Epithelial cell of proximal tubule (primary cell): ENCODE measurements at places on chromosomes 6 and 20.

- DNase-seq = no peak
Observed at GRCh38 chr6:100078509-100078908, 84.5 kb upstream of the MCHR2 start.

DNA sequence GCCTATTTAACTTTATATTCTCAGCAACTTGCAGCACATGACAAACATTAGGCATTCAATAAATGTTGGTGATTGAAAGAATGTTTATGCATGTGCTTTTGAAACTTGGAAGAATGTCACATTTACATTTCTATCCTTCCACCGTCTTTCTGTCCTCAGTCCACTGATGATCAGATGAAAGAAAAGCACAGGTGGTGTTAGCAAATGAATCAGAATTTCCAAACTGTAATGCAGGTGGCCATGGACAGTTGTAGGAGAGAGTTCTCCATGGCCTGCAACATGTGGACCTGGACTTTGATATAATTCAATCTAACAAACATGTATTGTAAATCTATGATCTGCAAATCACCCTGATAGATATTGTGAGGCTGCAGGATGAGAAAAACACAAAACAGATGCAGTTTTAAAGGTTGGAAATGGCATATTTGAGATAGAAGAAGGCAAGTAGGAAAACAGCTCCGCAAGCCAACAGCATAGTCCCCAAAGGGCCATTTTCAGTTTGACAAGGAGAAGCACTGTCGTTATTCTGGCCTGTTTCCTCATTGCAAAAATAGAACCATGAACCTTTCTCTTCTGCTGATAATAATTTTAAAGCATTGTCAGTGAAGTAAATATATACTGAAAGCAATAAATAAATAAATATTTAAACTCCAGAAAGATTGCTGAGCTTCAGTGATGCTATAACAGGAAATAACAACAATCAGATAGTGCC is 119.4 kb downstream of the AIG1 start:
- DNase-seq = no peak

DNA sequence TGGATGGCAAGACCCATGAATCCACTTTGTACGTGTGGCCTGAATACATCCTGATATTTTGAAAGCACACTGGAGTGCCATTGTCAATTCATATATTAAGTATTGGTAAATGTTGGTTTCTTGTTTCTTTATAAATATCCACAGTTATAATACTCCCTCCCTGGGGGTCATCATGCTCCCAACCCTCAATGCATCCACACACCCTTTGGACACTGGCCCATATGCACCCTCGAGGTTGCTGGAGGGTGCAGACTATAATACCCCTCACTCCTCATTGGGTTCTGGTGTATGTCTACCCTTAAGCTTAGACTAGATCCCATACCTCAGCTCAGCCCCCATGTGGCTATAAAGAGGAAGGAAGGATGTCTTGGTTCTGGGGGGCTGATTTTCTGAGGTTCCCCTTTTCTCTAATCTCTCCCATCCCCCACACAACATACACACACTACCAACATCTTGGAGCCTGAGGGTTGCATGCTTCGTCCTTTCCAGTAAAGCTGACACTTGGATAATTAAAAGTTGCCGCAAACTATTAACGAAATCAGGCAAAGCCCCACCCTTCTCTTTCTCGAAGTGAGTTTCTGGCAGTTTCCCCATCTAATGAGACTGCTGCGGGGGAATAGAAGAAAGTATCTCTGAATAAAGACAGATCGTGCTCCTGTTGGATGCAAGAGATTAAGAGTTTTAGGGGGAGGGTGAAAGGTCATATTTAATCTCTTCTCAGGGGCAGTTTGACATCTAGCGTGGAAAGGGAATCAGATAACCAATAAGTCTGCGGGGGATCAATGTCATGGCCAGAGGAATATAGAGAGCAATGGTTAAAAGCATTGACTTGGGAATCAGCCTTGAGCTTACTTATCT is 7.4 kb downstream of the PIM1 start:
- DNase-seq = no peak

DNA sequence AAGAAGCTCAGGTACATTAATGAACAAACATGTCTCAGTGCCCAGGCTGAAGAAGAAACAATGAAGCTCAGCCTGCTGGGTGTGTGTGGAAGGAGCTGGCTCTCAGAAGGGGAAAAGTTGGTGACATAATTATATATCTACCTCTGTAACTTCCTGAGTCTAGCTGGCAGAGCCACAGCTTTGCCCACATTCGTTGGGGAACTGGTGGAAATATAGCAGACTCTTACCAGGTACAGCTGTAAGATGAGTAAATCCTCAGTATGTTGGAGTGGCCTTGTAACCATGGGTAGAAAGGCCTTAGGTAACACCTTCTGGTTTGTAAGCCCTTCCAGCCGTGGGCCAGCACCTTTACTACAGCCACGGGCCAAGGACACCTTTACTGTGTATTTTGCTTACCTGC is 29.9 kb upstream of the PNRC1 start:
- no peak for DNase-seq

DNA sequence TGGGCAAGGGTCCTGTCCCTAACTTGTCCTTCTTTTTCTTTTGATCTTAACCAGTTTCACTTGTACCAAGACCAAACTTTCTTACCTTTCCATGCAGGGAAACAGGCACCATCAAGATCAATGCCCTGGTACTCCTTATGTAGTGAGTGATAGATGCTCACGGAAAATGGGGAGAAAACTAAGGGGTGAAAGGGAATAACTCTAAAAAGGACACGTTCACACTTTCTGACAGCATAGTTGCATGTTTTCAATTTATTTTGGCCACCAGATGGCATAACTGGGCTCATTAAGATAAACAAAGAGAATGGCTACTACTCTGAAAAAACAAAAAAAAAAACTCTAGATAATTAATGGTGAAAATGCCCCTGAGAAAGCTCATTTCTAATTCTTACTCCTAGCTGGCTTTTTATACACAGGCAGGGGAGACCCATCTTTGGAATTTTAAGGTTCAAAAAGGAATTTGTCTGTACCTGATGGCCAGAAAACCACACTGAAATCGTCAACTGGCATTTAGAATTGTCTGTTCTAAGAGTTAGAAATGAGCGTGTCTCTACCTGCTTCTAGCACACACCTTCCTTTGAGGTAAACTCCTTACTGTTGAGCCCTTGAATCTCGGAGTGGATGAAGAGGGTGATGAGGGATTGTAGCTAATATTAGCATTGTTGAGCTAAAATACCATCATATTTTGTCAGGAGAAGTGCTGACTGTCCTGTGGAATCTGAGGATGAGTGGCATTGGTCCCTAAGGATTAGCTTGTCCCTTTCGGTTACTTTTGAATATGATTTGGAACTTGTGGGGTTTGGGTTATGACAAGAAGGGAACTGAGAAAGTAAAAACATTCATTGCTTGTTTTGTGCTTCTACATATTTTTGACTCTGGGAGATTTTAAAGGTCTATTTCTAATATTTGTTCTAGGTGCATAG is 62.2 kb upstream of the DDR1 start:
- no peak for DNase-seq

GRCh38 chr6:129567374-129567773 is 142.6 kb downstream of the ARHGAP18 start:
- no peak for DNase-seq

- DNase-seq = no peak
Observed at GRCh38 chr6:33278392-33278741, 1.4 kb downstream of the B3GALT4 start.

- DNase-seq = no peak
Observed at GRCh38 chr20:46240065-46240464, 68.2 kb downstream of the CDH22 start.

DNA sequence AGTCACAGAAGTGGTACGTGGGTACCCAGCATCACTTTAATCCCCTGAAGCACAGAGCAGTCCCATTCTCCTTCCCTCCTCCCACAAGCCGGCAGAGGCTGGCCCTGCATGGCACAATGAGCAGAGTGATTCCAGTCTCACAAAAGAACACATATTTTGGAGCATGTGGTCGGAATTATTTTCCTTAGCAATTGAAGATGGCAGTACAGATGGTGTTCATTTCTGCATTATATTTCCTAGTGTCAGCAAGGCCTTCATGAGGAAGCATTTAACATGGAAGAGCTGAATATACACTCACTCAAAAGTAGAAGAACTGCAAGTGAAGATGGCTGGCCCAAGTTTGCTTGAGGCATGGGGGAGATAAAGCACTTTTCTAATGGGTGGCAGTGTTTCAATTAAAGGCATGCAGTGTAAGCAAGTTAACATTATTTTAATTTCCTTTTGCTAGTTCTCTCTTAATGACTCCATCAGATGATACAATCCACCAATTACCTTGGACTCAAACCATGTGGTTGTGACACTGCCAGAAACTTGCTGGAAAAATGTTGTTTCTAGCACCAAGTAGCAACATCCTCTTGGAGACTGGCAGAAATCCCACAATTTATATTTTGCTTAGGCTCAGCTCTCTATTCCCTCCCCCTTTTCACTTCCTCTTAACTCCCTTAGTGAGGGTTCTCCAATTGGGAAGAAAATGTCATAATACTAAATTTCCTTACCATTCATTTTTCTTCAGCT is 74.4 kb downstream of the ARHGAP18 start:
- DNase-seq = no peak

GRCh38 chr20:18647777-18648176 is 59.9 kb downstream of the DTD1 start:
- DNase-seq = no peak

DNA sequence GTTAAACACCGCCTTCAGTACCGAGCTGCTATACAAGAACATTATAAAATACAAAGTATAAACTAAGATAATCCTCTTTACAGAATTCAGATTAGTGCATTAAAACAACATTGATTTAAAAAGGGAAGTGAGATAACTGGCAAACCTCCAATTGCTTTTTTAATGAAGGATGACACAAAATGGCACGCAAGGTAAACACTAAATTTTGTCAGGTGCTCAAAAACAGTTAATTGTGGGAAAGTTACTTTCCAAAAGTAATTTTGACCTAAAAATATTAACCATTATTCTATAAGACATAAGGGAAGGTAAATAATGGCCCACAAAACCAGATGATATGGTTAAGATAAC is 53.3 kb downstream of the STX7 start:
- DNase-seq = no peak

GRCh38 chr20:24992487-24993205 is at the start of gene APMAP:
TSS of gene APMAP (minus strand) at chr20:24992751. CDS start at chr20:24992688, 63 bp downstream.
- no peak for DNase-seq

DNA sequence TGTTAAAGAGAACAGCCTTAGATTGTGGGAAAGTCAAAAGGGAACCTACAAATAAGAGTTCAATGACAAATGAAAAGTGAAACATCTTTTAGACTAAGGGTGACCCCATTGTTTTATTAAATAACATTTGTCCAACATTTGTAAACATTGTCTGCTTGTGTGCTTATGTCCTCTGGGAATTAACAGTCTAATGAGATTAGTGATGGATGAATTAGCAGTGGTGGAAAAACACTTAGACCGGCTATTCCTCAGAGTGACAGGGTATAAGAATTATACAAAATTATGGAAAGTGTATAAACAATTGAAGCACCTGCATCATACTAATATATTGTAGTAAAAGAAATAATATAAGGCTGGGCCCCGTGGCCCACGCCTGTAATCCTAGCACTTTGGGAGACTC is 29.3 kb upstream of the HFE start:
- DNase-seq = no peak

DNA sequence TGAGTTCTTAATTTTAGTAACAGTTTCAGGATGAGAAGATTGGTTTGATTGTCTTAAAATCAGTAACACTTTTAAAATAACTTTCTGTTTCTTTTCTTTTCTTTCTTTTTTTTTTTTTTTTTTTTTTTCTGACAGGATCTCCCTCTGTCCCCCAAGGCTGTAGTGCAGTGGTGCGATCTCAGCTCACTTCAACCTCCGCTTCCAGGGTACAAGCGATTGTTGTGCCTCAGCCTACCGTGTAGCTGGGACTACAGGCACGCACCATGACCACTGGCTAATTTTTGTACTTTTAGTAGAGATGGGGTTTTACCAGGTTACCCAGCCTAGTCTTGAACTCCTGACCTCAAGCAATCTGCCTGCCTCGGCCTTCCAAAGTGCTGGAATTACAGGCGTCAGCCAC is 33.7 kb upstream of the KCNQ5 start:
- DNase-seq = no peak

GRCh38 chr6:165515963-165516624 is 146.9 kb downstream of the PDE10A start:
- DNase-seq = no peak

DNA sequence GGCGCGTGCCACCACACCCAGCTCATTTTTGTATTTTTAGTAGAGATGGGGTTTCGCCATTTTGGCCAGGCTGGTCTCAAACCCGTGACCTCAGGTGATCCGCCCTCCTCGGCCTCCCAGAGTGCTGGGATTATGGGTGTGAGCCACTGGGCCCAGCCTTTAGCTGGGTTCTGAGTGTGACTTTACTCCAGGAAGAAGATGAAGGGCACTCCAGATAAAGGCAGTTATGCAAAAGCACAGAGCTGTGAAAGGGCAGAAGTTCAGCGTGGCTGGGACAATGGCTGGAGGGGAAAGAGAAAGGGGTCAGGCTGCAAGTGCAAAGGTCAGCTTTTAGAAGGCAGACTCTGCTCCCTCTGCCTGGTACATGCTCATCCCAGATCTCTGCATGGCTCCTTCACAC is 39.7 kb downstream of the MAP3K5 start:
- no peak for DNase-seq

- DNase-seq = no peak
Observed at GRCh38 chr6:81491454-81492101, 260.9 kb downstream of the TENT5A start.

GRCh38 chr6:136895901-136896300 is 26.2 kb upstream of the SLC35D3 start:
- no peak for DNase-seq

DNA sequence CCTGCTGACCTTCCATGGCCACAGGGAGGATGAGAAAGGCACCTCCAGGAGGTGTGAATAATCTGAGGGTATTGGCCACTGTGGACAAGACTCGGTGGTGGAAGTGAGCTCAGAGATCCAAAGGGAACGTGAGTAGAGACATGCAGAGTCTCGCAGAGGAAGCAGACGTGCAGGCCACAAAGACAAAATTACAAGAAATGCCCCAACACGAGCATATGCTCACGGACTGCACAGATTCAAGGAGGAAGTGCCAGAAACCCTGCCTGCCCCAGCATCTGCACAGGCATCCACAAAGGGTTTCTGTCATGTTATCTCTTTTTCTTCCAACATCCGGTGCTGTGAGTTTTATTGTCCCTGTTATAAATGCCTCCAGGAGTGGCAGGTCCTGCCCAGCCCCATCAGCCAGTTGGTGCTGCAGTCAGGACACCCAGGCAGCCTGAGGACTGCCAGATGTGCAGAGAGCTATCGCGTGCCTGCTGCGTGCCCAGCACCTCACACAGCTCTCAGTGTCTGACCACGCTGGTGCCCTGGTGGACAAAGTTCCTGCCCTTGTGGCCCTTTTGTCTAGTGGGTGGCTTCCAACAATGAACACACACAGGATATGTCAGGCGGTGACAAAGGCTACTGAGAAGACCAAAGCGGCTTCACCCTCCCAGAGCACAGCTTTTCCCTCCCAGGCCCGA is 34.0 kb upstream of the FANCE start:
- no peak for DNase-seq

GRCh38 chr6:120903836-120904235 is 430.4 kb downstream of the TBC1D32 start:
- DNase-seq = no peak
